HT-29 (cell line): ENCODE measurements at places on chromosomes 11 and 22. TPM values are rescaled to one million over a fixed set of nuclear protein-coding genes. Genes with fewer than 3 reads are reported as not detected.

OR51E2 gene
- total RNA-seq, result 0.20 TPM in 1 of 2 replicates, not detected in the other

VPREB3 gene
- total RNA-seq, result not detected in 2 replicates

OR10A2 gene
- total RNA-seq, result not detected in 2 replicates

RAB6A gene
- 158 and 166 TPM in 2 replicates for total RNA-seq

HTR3A gene
- not detected in 2 replicates for total RNA-seq

APOA5 gene
- not detected in 2 replicates for total RNA-seq

NXPE2 gene
- not detected in 2 replicates for total RNA-seq

UCP3 gene
- 0.64 and 0.76 TPM in 2 replicates for total RNA-seq

DEFB108B gene
- total RNA-seq, result not detected in 2 replicates

OR2D3 gene
- not detected in 2 replicates for total RNA-seq

NDUFC2 gene
- 150 and 196 TPM in 2 replicates for total RNA-seq

MPZL3 gene
- total RNA-seq, result 11.1 and 11.7 TPM in 2 replicates
